ENCODE measurements at places on chromosomes 4 and X.

DNA sequence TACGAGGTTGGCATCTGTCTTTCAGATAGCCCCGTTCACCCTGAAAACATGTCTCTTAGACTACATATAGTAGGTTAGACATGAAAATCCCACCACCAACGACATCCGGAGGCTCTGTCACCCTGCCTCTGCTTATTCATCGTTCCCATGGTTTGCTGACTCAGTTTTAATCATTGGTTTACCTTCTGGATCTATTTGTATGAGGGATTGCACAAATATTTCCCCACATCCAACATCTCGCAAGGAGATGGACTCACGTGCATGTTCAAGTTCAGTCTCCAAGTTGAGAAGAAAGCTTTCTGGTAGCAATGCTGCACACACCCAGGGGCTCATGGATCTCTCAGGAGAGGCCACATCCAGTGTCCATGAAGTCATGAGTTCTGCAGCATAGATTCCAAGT, 10.8 kb downstream of the CETN2 start:
- DNase-seq: no peak

- DNase-seq: no peak
Measured at GRCh38 chr4:149584722-149585121, 230.9 kb downstream of the IQCM start.

DNA sequence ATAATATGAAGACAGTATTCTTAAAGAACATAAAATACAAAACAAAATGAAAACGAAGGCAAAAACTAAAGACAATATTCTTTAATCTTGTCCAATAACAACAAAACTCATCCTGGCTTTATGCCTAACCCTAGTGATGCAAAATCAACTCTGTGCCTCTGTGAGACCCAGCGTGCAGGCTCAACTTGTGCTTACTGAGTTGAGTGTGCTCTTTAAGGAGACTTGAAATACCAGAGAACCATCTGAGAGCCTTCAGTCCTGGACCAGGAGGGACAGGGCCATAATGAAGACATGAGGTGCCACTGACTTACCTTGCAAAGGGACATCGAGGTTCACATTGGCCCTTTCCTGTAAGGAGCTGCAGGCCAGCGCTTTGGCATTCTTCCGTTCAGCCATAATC, 77.1 kb downstream of the NSUN7 start:
- DNase-seq: no peak

GRCh38 chrX:119067023-119067739, 5.6 kb upstream of the CT47C1 start:
- DNase-seq: peak; percentile 50

GRCh38 chrX:53729751-53730150, 43.2 kb upstream of the HUWE1 start:
- no peak for DNase-seq

- no peak for DNase-seq
Measured at GRCh38 chrX:41382714-41383645, 49.0 kb downstream of the DDX3X start.

- no peak for DNase-seq
Measured at GRCh38 chr4:52096048-52096447, 44.9 kb downstream of the SPATA18 start.

DNA sequence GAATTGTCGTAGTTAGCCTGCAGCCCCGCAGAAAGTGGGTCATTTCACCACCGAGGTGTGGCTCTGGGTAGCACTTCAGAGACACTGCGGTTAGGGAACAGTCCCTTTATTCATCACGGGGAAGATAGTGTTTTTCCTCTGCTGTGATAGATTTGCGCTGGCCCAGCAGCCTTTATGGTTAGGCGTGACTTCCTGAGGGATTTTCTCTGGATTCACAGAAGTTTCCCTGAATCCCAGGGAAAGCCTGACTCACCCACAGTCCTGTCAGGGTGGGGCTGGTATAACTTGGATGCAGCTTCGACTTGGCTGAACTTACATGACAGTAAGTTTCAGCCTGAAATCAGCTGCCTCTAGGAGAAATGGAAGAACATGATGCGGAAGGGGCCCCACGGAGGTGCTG, 196.3 kb upstream of the HHIP start:
- DNase-seq: no peak

GRCh38 chr4:63708661-63709060, 700.6 kb downstream of the TECRL start:
- DNase-seq: no peak

DNA sequence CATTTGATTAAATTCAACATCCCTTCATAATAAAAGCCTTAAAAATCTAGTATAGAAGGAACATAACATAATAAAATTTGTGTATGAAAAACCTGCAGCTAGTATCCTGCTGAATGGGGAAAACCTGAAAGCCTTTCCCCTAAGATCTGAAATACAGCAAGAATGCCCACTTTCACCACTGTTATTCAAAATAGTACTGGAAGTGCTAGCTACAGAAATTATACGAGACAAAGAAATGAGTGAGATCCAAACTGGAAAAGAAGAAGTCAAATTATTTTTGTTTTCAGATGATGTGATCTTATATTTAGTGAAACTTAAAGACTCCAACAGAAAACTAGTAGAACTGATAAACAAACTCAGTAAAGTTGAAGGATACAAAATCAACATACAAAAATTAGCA, 152.9 kb downstream of the RTL3 start:
- no peak for DNase-seq

- no peak for DNase-seq
Measured at GRCh38 chr4:69057620-69058409, 38.5 kb upstream of the UGT2B7 start.

DNA sequence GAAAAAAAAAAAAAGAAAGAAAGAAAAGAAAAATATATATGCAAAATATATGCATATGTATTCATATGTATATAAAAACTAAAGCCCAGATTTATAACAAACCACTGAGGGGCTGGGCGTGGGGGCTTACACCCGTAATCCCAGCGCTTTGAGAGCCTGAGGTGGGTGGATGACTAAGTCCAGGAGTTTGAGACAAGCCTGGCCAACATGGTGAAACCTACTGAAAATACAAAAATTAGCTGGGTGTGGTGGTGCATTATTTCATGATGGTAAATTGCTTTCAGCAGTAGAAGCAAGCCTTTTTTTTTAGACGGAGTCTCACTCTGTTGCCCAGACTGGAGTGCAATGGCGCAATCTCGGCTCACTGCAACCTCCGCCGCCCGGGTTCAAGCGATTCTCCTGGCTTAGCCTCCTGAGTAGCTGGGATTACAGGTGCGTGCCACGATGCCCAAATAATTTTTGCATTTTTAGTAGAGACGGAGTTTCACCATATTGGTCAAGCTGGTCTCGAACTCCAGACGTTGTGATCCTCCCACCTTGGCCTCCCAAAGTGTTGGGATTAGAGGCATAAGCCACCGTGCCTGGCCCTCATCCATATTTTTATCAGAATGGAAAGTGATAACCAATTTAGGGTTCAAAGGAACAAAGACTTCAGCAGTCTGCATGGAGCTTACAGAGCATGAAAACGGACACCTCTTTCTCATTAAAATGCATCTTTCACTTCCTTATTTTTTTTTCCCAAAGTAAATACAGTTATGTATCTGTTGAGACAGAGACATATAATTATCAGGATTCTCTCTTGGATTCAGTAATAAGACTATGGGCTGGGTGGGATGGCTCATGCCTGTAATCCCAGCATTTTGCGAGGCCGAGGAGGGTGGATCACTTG, 27.7 kb upstream of the MOB1B start:
- DNase-seq: no peak

DNA sequence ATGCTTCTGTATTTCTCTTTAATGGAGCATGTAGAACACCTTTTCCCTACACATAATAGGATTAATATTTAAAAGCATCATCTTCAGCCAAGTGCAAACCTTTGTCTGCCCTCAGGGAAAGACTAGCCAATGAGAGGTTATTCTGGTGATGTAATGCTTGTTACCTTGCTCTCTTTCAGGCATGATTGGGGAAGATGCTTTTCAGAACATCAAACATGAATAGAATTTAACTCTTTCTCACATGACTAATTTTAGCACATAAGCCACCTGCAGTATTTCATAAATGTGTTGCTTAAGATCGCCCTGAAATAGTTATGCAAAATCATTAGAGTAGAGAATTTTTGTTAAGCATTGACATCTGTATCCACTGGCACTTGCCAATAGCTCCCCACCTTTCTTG, 10.7 kb upstream of the EPGN start:
- no peak for DNase-seq

DNA sequence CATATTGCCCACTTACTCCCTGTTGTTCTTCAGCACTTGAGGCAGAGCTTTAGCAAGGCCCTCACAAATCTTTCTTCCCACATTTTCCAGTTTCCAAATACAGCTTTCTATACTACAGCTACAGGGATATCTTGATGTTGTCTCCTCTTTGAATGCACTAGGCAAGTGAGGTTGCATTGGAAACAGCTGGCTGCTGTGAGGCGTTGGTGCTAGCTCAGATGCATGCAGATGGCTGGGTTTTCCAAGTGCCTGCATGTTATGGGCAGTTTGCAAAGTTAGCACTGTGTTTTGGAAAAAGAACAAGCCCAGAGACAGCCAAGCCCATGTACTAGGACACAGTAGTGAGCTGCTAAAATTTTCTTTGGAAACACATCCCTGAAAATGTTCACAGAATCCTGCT, 315.1 kb upstream of the RASGEF1B start:
- DNase-seq: no peak

GRCh38 chrX:40772290-40772689, 36.9 kb upstream of the MED14 start:
- DNase-seq: no peak

DNA sequence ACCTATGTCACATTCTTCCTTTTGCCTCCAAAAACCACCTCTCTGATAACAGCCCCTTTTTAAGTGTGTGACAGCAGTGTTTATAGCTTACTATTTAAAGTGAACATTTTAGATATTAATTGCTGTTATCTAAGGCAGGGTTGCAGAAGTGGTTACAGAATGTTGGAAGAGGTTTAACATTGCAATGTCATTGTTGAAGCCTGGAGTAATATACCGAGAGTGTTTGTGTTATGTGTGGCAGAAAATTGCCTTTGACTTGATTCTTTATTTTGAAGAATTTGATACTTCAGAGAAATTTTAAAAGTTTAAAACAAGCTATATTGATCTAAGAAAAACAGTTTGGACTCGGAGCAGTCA, 37.1 kb downstream of the SMARCAD1 start:
- DNase-seq: no peak

DNA sequence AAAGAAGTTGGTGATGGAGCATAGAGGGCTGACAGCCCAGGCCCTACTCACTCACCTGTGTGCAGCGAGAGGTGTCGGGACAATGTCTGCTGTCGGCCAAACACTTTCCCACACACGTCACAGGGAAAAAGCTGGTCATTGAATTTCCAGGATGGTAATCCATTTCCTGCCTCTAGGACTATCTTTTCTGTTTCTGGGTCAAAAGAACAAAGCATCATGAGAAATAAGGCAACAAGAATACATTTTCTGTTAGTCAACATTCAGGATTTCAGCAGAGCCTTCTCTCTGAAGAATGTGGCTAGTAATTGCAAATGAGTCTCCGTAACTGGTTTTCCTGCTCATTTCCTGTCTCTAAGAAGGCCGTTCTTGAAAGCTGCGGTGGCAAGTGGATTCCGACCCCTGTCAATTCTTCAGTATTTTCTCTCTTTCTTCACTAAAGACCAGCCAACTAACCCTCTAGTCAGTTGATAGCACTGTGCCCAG, 99.4 kb downstream of the C4orf51 start:
- DNase-seq: no peak

DNA sequence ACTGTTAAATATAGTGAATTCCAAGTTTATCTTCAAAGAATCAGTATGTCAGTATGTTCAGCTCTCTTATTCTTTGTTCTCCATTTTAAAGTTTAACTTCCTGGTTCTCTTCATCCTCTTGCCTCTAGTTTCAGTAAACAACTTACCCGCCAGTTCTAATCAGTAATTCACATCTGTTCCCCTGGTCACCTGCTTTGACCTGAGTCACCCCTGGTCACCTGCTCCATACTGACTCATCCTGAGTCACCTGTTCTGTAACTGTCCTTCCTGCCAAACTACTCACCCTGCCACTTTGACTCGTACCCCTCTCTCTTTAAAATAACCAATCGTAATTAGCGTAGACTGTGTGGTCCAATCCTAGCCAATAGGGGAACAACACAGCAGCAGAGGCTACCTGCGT, 992.7 kb upstream of the HS3ST1 start:
- no peak for DNase-seq

DNA sequence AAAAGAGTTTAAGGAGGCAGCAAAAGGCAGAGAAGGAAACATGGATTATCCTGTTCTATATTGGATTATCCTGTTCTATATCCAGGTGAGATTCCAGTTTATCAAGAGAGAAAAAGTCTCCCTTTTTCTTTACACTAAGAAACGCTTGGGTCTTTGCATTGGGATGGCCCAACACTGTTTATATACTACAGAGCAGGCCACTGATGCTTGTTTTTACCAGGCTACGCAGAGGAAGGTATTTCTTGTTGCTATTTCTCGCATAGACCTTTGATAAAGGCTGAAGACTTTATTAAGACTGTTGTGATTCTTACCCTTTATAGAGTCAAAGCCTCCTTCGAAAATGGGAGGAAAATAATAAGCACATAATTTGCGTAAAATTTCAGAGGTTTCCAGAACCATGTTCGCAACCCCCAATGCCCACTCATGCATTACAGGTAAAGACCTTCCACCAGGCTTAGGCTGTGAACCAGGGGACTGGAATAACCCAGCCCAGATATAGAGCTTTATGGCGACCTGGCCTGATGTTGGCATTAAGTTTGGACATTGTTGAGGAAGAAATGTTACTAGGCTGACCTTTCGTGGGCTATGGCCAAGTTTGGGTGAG, 218.3 kb downstream of the PTTG2 start:
- no peak for DNase-seq

GRCh38 chr4:153535772-153536513, 69.8 kb downstream of the TMEM131L start:
- no peak for DNase-seq

DNA sequence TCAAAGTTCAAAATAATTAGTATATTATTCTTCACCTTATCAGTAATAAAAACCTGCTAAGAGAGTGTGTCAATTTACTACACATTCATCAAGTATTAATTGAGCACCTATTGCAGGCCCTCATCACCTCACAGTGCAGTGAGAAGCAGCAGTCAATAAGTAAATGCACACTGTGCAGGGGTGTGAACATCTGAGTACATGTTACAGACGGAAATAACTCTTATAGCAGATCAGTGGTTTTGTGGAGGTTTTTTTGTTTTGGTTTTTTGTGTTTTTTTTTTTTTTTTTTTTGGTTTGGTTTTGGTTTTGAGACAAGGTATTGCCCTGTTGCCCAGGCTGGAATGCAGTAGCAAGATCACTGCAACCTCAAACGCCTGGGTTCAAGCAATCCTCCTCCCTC, 20.3 kb downstream of the KLF3 start:
- DNase-seq: no peak

GRCh38 chr4:130825284-130825683, 1729.3 kb downstream of the C4orf33 start:
- no peak for DNase-seq

GRCh38 chrX:101564651-101565050, 14.3 kb downstream of the ARMCX1 start:
- DNase-seq: no peak

GRCh38 chr4:15755321-15756155, 22.6 kb upstream of the CD38 start:
- no peak for DNase-seq

- DNase-seq: peak; percentile 83
Measured at GRCh38 chrX:47384502-47384901, 14.1 kb downstream of the ZNF157 start.

All from NCI-H82 (cell line).